CD4-positive, alpha-beta T cell treated with Interferon gamma for 1 hour (primary cell): ENCODE measurements at places on chromosomes 2 and 18.

- no peak for DNase-seq
Observed at GRCh38 chr2:46865181-46865970, 50.2 kb downstream of the MCFD2 start.

- DNase-seq: no peak
Observed at GRCh38 chr2:102304711-102305611, 6.4 kb upstream of the IL1RL1 start.

- no peak for DNase-seq
Observed at GRCh38 chr2:96241227-96241626, 24.6 kb downstream of the TMEM127 start.

DNA sequence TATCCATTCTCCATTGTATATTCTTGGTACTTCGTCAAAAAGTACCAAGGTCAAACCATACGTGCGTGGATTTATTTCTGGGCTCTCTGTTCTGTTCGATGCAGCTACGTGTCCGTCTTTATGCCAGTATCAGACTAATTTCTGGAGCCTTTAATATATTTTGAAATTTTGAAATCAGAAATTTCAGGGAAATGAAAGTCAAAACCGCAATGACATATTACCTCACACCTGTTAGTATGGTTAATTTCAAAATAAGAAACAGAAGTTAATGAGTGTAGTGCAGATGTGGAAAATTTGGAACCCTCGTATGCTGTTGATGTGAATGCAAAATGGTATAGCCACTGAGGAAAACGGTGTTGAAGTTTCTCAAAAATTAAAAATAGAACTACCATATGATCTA, 156.1 kb upstream of the TRIB2 start:
- no peak for DNase-seq

DNA sequence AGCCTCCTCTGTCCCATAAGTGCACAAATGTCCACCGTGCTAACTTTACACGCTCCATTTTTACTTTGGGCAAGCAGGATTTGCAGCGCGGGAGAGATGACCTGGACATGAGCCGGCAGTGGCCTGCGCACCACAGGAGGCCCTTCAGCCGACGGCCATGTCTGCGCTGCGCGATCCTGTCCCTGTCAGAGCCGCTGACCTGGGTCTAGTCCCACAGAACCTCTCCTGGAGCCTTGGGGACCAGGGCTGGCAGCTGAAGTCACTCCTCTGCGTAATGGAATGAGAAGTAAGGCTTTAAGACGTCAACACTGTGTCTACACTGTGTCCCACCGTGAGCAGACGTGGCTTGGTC, 29.6 kb downstream of the ADI1 start:
- no peak for DNase-seq

GRCh38 chr2:96906729-96907114, 36.8 kb upstream of the SEMA4C start:
- no peak for DNase-seq

- no peak for DNase-seq
Observed at GRCh38 chr2:55114082-55114481, 63.8 kb upstream of the RTN4 start.

DNA sequence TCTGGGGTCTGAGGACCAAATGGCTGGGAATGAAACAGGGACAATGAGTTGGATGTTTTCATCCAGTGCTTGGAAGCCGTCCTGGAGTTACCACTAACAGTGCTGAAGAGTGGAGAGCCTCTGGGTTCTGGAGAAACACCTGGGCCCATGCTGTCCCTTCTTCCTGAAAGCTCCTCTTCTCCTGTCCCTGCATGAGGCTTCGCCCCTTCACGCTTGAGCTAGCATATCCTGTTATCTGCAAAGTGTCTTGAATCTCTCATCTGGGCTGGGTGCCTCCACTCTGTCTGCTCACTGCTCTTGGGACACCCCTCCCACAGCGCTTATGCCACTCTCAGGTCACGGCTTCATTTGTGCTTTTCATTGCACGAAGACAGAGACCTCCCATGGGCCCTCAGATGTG, 154.5 kb downstream of the MYCN start:
- no peak for DNase-seq

GRCh38 chr2:63665846-63666475, 77.2 kb downstream of the MDH1 start:
- DNase-seq: no peak

- no peak for DNase-seq
Observed at GRCh38 chr2:8870441-8870840, 33.0 kb upstream of the KIDINS220 start.

DNA sequence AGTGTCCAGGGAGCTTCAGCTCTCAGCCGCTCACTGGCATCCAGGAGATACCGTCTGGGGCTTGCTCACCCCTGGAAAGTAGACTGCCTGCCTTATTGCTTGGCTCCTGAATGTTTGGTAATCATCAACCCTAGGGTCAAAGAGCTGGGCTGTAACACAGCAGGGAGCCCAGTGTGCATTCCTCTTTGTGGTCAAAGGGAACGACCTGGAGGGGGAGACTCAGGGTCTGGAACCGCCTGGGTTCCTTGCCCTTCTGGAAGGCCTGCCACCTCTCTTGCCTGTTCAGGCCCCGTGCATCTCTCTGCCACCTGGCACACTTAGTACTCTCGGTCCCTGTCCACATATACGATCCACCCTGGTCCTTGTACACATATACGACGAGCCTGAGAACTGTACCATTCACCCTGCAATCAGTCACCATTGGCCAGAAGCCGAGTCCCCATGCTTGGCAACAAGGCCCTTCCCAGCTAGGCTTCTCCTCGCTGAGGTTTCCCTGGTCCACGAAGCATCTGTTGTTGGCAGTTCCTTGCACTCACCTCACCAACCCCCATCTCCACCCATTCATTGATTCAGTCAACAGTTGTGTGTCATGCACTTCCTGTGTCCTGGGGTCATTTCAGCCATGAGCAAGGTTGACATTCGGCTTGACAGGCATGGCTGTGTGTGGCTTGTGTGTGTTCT, at the start of gene NAT8:
NAT8 (minus strand) TSS at position 85 of the 681 bp plus-strand sequence. CDS start 794 bp downstream, outside the sequence.
- DNase-seq: no peak

DNA sequence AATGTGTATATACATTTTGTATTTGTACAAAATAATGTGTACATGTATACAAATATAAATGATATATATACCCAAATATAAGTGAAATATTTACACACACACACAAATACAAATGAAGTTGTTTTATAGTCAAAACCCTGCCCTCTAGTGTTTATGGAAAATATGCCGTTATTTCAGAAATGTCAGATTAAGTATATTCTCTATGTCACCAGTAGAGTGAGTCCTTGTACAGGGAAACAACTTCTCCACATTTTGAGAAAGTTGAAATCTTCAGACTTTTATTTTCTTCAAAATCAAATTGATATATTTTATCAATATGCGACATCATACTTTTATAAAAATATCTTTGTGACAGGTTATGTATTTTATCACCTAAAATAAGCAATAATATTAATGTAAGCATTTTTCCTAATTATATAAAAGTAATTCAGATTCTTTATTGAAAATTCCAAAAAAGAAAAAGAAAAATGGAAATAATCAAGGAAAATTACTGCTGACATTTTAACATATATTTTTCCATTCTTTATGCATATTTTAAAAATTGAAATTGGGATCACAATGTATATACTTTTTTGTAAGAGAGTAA, 22.4 kb downstream of the ARL6IP6 start:
- DNase-seq: no peak

DNA sequence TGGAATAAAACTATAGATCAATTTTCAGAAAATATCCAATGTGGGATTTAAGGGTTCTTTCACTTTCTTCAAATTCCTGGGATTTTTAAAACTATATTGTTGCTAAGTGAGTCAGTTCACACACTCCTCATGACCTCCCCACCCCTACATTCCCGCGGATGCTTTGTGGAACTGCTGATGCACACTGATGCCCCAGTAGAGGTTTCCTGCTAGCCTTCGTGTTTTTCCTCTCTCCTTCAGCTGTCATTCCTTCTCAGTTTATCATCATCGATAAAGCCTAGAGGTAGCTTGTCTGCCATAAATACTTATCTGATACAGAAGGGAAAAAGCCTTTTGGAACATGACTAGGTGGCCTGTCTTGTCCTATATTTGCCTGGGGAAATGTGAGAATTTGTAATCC, 67.4 kb upstream of the GALNT5 start:
- no peak for DNase-seq

DNA sequence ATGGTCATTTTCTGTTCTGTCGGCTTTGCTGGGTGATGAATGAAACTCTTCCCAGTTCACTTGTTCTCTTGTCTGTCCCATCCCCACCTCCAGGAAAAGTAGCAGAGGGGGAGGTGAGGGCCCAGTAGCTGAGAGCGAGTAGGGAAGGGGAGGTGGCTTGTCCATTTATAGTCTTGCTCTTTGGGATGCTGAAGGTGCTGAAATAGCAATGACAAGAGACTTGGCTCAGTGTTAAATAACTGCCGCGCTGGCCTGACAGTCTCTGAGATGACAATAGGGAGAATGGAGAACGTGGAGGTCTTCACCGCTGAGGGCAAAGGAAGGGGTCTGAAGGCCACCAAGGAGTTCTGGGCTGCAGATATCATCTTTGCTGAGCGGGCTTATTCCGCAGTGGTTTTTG, at the start of gene SMYD1:
SMYD1 (plus strand) TSS at position 228 of the 400 bp plus-strand sequence; CDS start at position 268, 40 bp downstream.
- no peak for DNase-seq

DNA sequence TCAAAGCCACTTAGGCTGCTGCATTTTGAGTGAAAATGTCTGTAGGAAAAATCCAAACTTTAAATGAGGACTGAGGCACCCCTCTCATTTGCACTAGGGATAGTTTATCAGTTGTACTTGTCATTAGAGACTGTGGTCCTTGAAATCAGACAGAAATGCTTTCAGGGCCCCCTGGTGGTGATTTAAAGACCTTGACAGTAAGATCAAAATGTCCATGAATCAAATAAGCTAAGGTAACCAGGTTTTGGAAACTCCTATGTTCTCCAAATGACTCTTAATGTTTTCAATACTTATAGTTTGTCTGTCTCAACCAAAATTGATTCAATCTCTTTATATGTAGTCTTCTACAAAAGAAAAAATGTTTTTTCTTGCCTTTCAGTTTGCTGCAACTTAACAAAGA, 28.8 kb upstream of the DDX18 start:
- no peak for DNase-seq

GRCh38 chr18:13137670-13138419, 80.7 kb upstream of the LDLRAD4 start:
- DNase-seq: peak; percentile 86

GRCh38 chr2:143162997-143163396, 33.8 kb downstream of the ARHGAP15 start:
- no peak for DNase-seq

DNA sequence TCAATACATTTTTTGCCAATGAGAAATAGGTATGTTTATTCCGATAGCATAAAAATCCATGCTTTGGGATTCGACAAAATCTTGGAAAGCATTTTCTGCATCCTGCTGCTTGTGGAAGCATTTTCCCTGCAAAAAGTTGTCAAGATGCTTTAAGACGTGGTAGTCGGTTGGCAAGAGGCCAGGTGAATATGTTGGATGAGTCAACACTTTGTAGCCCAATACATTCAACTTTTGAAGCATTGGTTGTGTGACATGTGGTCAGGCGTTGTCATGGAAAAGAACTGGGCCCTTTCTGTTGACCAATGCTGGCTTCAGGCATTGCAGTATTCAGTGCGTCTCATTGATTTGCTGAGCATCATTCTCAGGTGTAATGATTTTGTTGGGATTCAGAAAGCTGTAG, 764.5 kb downstream of the TRIB2 start:
- no peak for DNase-seq

GRCh38 chr2:155663265-155663664, 669.3 kb downstream of the NR4A2 start:
- no peak for DNase-seq

DNA sequence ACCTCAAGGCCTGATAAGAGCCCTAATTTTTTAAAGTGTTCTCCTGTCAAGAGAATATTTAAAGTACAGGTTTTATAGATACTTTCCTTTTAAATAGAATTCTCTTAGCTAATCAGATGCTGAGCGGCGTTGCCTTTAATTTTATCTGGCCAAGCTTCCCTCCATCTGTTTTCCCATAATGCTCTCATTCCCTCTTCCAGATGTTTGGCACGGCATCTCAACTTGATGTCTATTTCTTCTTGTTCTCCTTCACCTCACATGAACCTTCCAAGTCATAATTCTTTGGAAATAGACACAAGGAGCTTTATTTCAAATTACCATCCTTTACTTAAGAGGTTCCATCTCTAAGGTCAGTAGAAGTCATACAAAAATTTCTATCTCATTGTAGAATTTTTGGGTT, 76.1 kb upstream of the CPO start:
- DNase-seq: no peak

DNA sequence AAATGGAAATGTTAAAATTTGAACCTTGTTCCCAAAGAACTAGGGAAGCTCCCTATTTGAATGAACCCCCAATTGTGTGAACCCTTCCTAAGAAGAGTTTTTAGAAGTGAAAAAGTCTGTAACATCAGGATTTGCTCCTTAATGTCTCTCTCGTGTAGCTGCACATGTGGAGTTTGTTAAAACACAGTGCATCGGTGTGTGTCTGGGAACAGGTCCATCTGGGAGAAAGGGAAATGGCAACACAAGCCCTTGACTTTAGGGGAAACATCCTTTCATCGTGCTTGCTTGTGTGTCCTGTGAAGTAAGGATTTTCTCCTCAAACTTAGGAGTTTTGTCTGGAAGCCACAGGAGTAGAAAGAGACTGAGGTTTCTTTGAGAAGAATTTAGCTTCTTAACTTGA, 203.9 kb downstream of the PRKCE start:
- DNase-seq: no peak

GRCh38 chr2:232537079-232537478, 2.4 kb upstream of the CHRNG start:
- no peak for DNase-seq

DNA sequence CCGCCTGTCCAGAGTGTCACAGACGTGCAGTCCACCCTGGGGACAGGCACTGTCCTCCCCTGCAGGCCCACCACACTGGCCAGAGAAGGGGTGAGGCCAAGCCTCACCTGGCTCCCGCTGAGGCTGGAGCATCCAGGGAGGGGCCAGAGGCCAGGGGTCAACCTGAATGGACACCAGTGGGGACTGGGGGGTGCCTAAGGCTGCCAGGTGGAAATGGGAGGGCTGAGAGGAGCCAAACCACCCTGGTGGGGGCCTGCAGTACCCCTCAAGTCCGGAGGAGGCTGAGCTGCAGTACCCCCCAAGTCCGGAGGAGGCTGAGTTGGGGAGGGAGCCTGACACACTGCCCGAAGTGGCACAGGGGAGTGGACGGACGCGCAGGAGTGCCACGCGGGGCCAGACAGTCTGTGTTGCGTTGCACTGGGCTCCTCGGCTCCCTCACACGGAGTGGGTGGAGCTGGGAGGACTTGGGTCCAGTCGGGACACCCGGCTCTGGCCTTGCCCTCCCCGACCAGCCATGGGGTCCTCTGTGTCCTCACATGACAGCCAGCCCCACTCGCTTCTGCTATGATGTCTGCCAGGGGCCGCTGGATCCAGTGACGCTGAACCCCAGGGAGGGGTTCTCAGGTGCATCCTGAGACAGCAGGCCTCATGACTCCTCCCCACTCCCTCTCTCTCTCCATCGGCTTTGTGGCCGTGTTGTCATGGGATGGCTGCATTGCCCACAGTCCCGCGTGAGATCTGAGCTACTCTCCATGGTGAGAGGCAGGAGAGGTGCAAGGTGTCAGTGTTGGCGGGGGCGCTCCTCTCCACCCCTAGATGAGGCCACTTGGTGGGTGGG, 22.3 kb upstream of the GPC1 start:
- DNase-seq: no peak

GRCh38 chr2:28395334-28396061, 2.8 kb downstream of the FOSL2 start:
- peak; percentile 40 for DNase-seq

- DNase-seq: no peak
Observed at GRCh38 chr18:69638056-69638455, 237.4 kb downstream of the DOK6 start.
